ENCODE measurements at places on chromosomes 11 and 22.

DNA sequence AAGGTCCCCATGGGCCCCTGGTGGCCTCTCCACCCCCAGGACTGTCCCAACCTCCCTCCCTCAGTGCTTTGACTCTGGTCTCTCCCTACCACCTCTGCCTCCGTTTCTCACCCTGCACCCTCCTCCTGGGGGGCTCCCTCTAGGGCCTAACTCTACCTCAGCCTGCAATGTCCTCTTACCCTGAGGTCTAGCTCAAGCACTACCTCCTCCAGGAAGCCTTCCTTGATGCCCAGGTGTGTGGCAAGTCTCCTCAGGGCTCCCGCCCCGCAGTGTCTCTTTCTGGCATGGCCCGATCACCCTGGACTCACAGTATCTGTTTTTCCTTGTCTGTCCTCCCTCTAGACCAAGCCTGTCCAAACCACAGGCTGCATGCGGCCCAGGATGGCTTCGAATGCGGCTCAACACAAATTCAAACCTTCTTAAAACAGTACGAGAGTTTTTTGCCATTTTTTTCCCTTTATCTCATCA lies 90.8 kb downstream of the PHF21B start:
- no peak for DNase-seq

DNA sequence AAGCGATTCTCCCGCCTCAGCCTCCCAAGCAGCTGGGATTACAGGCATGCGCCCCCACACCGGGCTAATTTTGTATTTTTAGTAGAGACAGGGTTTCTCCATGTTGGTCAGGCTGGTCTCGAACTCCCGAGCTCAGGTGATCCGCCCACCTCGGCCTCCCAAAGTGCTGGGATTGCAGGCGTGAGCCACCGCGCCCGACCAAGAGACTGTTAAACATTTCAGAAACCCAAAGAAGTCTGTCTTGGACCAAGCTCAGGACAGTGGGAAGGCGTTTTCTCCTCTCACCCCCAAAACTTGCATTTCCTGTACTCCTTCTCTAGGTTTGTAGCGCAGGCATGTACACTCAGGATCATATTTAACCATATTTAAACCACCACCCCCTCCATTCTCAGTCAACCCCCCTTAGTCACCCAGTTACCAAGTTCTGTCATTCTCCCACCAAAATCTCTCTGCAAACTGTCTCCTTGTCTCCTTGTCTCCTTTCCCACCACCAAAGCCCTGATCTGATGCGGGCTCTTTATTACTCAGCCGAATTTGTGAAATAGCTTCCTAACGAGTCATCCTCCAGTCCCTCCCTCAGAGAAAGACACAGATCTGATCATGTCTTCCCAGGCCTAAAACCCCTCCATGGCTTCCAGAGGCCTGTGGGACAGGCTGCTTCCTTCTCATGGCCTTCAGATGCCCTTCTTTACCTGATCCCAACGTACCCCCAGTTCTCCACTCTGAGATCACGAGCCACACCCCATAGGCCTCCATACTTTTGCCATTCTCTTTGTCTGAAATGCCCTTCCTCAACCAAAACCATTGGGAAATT lies 29.0 kb upstream of the CREB3L1 start:
- DNase-seq = no peak

- DNase-seq = no peak
Observed at GRCh38 chr11:77054084-77054483, 12.7 kb upstream of the CAPN5 start.

- DNase-seq = peak; percentile 67
Observed at GRCh38 chr22:37484480-37485394, 1.4 kb downstream of the MFNG start.

GRCh38 chr11:2791521-2792380 lies 92.0 kb upstream of the KCNQ1OT1 start:
- DNase-seq = peak; percentile 17

GRCh38 chr22:27501191-27501936 lies 300.2 kb downstream of the MN1 start:
- no peak for DNase-seq

GRCh38 chr11:123373754-123374621 lies 56.1 kb upstream of the GRAMD1B start:
- DNase-seq = no peak

DNA sequence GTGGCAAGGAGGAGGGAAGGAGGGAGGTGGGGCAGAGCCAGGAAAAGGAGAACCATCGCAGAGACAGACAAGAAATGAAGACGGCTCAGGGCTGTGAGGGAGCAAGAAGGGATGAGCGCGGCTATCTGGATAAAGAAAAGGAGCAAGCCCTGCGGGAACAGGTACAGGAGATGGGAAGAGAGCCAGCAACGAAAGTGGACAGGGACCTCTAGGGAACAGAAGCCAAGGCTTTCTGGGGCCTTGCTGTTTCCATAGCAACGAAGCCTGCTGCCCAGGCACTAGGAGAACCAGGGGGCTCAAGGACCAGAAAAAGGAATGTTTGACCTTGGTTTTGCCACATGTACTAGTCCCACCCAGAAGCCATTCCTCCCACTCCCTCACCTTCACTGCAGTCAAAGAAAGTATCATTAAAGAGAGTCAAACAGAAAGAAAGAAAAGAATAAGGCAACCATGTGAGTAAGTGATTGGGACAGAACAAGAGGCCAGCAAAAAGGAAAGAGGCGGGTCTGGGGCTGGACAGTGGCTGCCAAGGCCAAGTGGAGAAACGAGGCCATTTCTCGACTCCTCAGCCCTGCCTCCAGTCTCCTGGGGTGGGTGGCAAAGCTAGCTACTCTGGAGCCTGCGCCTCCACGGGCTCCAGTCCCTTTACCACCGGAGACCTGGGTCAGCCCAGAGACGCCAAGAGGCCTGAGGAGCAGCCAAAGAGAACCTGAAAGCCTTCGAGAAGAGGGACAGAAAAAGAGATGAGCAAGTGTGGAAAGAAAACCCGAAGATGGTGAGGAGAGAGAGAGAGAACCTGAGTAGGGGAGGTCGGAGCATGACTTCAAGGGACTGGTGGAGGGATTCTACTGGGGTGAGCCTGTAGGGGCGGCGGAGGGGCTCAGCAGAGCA lies 35.1 kb downstream of the NRXN2 start:
- DNase-seq = no peak

DNA sequence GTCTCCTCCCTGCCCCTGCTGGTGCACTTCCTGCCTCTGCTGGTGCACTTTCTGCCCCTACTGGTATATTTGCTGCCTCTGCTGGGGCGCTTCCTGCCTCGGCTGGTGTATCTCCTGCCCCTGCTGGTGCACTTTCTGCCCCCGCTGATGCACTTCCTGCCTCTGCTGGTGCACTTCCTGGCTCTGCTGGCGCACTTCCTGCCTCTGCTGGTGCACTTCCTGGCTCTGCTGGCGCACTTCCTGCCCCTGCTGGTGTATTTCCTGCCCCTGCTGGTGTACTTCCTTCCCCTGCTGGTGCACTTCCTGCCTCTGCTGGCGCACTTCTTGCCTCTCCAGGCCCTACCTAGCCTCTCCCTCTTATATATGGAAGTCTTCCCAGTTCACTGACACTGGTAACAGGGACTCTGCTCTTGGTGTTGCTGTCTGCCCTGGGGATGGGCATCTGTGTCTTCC lies 10.1 kb downstream of the MTFP1 start:
- peak; percentile 75 for DNase-seq

DNA sequence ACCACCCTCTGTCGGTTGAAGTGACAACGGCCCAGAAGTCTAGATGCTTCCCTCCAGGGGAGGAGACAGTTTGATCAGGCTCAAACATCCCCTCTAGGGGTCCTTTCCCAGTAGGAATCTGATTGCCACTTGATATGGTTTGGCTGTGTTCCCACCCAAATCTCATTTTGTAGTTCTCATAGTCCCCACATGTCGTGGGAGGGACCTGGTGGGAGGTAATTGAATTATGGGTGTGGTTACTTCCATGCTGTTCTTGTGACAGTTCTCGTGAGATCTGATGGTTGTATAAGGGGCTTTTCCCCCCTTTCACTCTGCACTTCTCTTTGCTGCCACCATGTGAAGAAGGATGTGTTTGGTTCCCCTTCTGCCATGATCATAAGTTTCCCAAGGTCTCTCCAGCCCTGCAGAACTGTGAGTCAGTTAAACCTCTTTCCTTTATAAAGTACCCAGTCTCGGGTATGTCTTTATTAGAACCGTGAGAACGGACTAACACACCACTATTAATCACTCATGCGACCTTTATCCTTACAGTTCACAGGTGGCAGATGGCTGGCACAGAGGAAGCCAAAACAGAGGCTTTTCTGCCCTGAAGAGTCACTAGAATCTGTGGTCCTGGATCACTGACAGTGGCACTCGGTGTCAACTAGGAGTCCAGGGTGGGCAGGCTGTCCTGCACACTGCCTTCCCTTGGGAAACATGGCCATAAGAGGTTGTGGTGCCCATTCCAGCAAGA lies 21.6 kb downstream of the ASPHD2 start:
- DNase-seq = no peak

- no peak for DNase-seq
Observed at GRCh38 chr11:129224538-129224937, 32.4 kb upstream of the ARHGAP32 start.

- DNase-seq = no peak
Observed at GRCh38 chr11:15655552-15655951, 540.8 kb downstream of the INSC start.

DNA sequence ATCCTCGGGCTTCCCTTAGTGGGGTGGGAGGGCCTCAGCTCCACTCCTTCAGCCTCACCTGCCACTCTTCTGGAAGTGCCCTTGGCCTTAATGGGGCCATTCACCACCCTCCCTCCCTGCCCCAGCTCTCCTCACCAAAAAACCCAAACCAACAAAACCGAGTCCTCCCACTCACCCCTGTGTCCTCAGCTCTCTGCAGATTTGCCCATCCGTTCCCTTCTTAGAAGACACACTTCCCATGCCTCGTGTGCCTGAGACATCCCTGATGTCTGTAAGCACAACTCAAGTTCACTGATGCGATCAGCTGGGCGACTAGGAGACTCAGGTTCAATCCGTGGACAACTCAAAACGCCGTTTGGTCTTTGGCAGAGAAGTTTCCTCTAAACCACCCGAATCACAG lies 839.2 kb downstream of the TBC1D22A start:
- DNase-seq = no peak

DNA sequence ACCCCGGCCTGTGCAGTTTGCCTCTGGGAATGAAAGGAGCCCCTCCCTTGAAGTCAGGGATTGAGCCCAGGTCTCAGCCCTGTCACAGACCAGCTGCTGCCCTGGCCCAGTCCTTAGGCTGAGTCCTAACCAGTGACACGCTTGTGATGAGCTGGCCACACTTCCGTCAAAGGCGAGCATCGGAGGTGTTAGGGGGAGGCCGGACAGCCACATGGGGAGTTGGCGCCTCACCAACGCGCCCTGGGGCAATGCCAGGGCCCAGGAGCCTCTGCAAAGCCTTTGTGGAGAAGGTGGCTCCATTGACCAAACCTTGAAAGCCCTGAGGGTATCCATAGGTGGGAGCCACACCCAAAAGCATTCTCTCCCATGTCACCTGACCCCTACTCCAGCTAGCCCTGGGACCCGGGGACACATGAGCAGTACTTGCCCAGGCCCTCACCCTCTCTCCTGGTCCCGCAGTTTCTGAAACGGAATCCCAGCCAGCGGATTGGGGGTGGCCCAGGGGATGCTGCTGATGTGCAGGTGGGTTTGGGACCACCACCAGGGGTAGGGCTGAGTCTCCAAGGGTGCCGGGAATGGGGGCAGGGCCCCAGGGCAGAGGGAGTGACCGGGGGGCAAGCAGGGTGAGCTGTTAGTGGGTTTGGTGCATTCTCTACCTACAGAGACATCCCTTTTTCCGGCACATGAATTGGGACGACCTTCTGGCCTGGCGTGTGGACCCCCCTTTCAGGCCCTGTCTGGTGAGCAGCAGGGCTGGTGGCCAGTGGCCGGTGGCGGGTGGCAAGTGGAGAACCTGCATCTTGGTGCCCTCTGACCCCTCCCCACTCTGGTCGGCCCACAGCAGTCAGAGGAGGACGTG lies 3.7 kb downstream of the PTPRCAP start:
- DNase-seq = no peak

- no peak for DNase-seq
Observed at GRCh38 chr22:33440756-33441155, 382.6 kb upstream of the SYN3 start.

- DNase-seq = no peak
Observed at GRCh38 chr11:42526426-42526825, 785.4 kb upstream of the API5 start.

DNA sequence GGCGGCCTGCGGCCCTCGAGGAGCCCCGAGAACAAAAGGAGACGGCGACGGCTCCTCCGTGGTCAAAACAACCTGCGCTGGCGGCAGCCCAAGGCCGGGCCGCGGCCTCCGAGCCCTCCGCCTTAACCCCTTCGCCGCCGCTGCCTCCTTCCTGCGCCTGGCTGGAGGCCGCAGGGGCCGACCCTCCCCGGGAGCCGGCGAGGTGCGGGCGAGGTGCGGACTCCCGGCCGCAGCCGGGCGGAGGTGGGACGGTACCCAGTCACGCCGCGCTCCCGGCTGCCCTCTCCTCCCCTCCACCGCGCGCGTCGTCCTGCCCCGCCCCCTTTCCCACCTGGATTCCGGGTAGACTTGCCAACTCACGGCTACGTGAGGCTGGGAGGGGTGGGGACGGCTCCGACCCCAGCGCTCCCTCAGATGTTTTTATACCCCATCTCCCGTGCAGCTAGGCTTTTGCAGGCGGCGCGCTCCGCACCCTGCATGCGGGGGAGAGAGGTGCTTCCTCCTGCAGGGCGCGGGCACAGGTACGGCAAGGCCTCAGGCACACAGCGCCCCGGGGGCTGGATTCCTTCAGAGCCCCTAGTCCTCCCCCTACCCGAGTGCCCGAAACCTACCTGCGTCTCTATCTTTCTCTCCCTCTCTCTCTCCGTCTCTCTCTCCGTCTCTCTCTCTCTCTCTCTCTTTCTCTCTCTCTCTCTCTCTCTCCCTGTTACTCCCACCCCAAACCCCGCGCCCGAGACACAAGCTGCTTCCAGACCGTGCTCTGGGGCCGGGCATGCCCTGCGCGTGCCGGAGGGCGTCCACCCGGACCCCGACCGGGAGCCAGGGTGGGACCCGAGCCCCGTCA lies 2.0 kb downstream of the PDGFB start:
- DNase-seq = peak; percentile 43

- DNase-seq = no peak
Observed at GRCh38 chr22:16651217-16651616, 58.6 kb upstream of the CCT8L2 start.

DNA sequence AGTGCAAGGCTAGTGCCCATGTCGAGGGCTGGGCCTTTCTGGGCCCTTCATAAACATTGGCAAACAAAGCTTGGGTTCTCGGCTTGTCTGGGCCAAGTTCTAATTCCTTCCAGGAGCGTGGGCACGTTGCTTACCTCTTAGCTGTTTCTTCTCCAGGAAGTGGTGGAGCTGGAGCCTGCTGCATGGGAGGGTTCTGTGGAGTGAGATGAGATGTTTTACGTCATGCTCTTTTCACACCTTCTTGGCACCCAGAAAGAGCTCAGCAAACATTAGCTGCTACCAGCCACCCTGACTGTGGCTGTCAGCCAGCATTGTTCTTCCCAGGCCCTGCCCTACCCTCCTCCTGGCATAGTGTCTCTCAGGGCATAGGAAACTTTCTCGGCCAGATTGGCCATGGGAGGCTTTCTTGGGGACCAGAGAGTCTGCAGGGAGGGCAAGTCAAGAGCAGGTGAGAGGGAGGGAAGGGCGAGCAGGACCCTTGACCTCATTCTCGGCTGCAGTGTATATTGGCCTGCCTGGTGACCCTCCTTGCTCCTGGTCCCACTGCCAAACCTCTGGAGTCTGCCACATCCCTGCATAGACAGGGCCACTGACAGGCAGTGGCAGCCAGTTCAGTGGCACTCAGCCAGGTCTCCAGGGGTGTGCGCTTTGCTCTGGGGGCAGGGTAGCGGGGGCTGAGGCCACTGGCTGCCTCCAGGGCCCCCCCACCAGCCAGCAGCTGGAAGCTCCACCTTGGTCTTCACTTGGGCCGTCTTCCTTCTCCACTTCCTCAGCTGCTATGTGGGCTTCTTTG lies 98.8 kb downstream of the BCR start:
- no peak for DNase-seq

GRCh38 chr11:79054636-79055035 lies 386.2 kb downstream of the TENM4 start:
- no peak for DNase-seq
